ENCODE measurements at places on chromosomes 1 and 21. TPM values are rescaled to one million over a fixed set of nuclear protein-coding genes. Genes with fewer than 3 reads are reported as not detected.
A peak's percentile ranks its signal among the peaks of the same experiment; 100 is the strongest.

Gene OR2AK2
- total RNA-seq: not detected

Gene OR14K1
- 0.61 TPM for total RNA-seq

Gene VPS13D
- 99.9 TPM for total RNA-seq

Gene C1orf115
- total RNA-seq: 91.6 TPM

Gene SPRR2A
- total RNA-seq: not detected

GRCh38 chr1:110205591-110206155 is 4.4 kb upstream of the KCNC4 start:
- DNase-seq: no peak

- peak; percentile 32 for DNase-seq
Measured at GRCh38 chr1:18666317-18666920, 35.8 kb downstream of the PAX7 start.

GRCh38 chr1:154265586-154265985 is 6.8 kb upstream of the HAX1 start:
- no peak for DNase-seq

DNA sequence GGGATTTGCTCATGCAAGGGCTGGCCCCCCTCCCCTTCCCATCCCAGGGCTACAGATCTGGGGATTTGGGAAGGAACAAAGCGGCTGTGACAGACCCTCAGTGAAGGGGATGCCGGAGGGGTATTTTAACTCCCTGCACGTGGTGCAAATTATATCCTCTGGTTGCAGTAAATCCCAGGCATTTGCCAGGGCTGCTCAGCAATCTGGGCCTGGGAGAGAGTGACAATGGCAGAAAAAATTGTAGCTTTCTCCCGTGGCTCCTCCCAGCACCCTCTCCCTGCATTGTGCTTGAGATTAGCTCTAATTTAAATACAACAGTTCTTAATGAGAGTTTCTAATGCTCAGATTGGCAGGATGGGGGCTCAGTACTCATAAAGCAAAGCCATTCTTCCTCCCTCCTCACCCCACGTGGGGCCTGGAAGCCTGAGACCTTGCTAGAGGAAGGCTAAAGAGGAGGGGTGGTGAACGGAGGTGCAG is 129.9 kb upstream of the CD34 start:
- no peak for DNase-seq
